ENCODE measurements at places on chromosomes 7 and 10. TPM values are rescaled to one million over a fixed set of nuclear protein-coding genes. Genes with fewer than 3 reads are reported as not detected.

The FAM237B gene
- not detected for polyA plus RNA-seq

The FGL2 gene
- polyA plus RNA-seq, result 8.3 TPM

The SFTPD gene
- 0.23 TPM for polyA plus RNA-seq

The MSS51 gene
- 1.4 TPM for polyA plus RNA-seq

The ABCB4 gene
- 5.4 TPM for polyA plus RNA-seq

The TUBB8 gene
- polyA plus RNA-seq, result not detected

The CTNNA3 gene
- 4.5 TPM for polyA plus RNA-seq

The OR2A12 gene
- not detected for polyA plus RNA-seq

The CAV1 gene
- 269 TPM for polyA plus RNA-seq

The NRAP gene
- polyA plus RNA-seq, result 117 TPM

The PLEKHS1 gene
- not detected for polyA plus RNA-seq

The SLIT1 gene
- 0.16 TPM for polyA plus RNA-seq

The ANKRD61 gene
- polyA plus RNA-seq, result 0.11 TPM

The ALDH18A1 gene
- polyA plus RNA-seq, result 6.9 TPM

The IKZF1 gene
- 0.54 TPM for polyA plus RNA-seq

The VPS26A gene
- 19.7 TPM for polyA plus RNA-seq

The GPNMB gene
- polyA plus RNA-seq, result 113 TPM

The ACBD7 gene
- not detected for polyA plus RNA-seq

Measured in right cardiac atrium (tissue), 5 donors.